HCT116 (cell line): ENCODE measurements at places on chromosomes 1 and 21. TPM values are rescaled to one million over a fixed set of nuclear protein-coding genes. Genes with fewer than 3 reads are reported as not detected.

- no peak for DNase-seq
Observed at GRCh38 chr1:241717975-241718374, 65.9 kb downstream of the WDR64 start.

DNA sequence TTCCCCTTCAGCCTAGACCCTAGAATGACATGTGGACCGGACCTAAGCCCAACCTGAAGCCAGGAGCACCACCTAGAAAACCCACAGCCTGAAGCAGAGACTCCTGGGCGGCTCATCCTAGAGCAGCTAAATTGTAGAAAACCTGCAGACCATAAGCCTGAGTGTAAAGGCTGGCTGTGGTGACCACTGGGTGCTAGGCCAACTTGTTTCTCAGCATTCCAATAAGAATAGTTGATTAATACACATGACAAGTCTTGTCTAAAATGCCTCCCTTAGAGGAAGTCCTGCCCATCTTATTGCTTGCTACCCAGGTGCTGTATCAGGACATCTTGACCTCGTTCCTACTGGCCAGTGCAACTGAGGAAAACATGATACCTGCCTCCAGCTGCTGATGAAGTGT is 23.3 kb upstream of the CASQ2 start:
- no peak for DNase-seq

- no peak for DNase-seq
Observed at GRCh38 chr21:44805226-44805625, 3.6 kb upstream of the UBE2G2 start.

The CTSS gene
- total RNA-seq: 0.57 TPM

The KRTAP19-3 gene
- not detected for total RNA-seq
